Fibroblast of skin of abdomen (primary cell): ENCODE measurements at places on chromosomes 5 and 9.
A peak's percentile ranks its signal among the peaks of the same experiment; 100 is the strongest.

GRCh38 chr9:77827104-77827784 lies 179.1 kb upstream of the GNA14 start:
- no peak for DNase-seq

GRCh38 chr5:103461243-103461642 lies 101.3 kb downstream of the NUDT12 start:
- DNase-seq: peak; percentile 71

GRCh38 chr5:36457511-36458270 lies 148.7 kb upstream of the SLC1A3 start:
- DNase-seq: peak; percentile 92

GRCh38 chr5:75059912-75060545 lies 7.7 kb upstream of the GCNT4 start:
- DNase-seq: no peak
